Hypothalamus (tissue), 51 donors: ENCODE measurements at places on chromosomes 7 and 10.

DNA sequence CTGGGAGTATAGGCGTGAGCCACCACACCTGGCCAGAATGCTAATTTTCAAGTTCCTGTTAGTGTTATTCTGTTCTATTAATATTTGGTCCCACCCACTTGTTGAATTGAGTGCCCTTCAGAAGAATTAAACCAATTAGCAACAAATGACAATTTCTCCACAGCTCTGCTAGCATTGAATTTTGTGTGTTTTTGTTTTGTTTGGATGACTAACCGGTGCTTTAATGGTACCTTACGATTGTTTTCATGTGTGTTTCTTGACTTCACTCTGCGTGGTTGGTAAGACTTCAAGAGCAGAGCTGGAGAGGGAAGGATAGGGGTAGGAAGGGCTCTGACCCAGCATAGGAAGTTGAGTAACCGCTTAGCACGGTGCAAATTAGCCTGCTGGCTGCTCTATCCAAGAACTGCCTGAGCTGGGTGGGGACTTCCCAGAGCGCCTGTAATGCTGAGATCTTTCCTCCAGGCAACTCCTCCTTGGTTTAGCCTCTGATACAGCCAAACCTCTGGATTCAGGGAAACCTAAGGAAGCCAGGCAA is 4.6 kb downstream of the ARPC1B start:
- DNase-seq = no peak

DNA sequence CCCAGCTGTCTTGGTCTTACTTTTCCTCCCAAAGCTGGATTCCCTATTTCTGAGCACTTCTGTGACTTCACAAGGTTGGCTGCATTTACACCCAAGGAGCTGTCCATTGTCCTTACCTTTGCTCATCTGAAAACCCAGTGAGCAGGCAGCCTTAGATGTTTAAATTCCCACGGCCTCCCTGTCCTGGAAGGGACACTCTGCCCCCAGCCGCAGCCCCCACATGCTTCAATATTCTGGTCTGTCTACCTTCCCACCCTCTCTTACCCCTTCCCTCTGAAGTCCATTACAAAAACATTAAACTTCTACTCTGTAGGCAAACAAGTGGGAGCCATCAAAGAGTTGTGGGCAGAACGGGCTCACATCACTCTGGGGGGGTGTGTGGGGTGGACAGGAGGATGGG is 73.8 kb upstream of the EFCAB10 start:
- no peak for DNase-seq

- no peak for DNase-seq
Measured at GRCh38 chr7:45220846-45221618, 63.4 kb downstream of the RAMP3 start.

DNA sequence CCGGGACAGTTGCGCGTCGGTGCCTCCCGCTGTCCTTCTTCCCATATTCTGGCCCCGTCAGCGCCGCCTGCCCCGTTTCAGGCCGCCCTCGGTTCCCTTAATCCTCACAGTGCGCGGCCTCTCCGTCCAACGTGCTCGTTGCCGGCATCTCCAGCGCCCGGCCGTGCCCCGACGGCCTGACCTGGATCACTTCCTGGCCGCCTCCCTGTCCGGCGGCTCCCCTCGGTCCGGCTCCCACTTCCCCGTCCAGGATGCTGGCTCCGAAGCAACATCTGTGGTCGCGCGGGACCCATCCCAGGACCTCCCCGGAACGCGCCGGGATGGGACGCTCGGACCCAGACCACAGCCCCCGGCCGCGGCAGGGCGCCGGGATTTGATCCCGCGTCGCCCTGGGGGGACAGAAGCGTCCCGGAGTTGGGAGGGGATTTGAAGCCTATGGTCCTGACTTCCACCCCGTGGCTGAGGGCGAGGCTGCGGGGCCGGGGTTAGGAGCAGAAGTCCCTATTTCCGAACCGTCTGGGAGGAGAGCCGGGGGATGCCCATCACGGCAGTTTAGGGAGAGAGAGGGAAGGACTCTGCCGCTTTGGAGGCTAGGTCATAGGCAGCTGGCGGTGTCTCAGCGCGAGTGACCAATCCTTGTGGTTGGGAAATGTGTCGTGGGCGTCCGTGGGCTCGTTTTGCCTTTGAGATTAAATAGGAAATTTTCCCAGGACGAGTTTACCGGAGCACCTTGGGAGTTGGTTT is 53.8 kb downstream of the KCTD7 start:
- no peak for DNase-seq
